ENCODE measurements at places on chromosomes 16 and 17.

GRCh38 chr17:79803997-79804855 lies 7.3 kb upstream of the CBX8 start:
- peak; percentile 54 for DNase-seq

GRCh38 chr16:15610369-15610871 lies 32.5 kb downstream of the MARF1 start:
- no peak for DNase-seq

DNA sequence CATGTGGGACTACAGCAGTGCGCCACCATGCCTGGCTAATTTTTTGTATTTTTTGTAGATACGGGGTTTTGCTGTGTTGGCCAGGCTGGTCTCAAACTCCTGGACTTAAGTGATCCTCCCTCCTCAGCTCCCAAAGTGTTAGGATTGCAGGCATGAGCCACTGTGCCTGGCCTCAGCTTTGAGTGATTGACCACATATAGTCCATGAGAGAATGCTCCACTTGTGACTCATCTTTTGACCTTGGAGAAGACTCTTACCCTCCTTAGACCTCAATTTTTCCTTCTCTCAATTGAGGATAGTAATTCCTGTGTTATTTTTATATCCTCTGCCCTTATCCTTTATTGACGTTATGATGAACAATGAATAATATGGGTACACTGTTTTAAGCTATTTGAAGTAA lies 30.9 kb upstream of the DUSP14 start:
- no peak for DNase-seq

DNA sequence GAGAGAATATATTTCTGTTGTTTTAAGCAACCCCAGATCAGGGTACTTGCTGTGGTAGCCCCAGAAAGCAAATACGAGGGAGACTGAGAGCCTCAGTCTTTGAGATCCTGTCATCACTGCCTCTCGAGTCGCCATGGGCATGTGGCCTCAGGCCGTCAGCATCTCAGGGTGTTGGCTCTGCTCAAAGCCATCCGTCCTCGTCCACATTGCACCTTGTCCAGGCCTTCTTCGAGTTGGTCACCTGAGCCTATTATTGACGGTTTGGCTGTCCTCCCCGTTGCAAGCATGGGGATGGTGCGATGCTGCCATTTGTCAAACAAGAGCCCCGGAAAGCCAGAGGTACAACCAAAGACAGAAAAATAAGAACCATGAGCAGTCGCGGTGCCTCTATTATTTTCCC lies 136.9 kb downstream of the IRF8 start:
- DNase-seq: no peak

DNA sequence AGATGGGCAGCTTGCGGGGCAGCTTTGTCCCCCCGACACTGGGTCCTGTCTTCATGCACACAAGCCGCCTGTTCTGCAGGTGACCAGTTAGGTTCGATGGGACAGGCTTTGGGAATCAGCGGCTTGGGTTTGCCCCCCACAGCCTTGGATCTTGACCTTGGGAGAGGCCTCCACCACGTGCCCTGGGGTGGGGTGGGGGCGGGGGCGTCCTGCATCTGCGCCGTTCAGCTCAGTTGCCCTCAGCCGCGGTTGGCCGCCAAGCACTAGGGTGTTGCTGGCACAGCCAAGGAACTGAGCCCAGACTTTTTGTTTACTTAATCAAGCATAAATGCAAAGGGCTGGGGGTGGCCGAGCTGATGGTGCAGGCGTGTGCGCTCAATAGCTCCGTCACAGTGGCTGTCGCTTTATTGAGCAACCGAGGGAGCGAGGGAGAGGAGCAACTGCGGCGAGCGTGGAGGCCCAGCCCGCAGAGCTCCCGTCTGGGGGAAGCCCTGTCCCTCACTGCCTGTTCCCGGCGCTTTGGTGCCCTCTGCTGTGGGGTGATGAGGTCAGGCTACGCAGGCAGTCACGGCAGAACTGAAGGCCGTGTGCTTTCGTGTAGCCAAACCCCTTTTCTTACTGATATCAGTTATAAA lies 33.9 kb downstream of the JPH3 start:
- DNase-seq: peak; percentile 76
